ENCODE measurements at places on chromosomes 11 and 22.

- no peak for DNase-seq
Measured at GRCh38 chr22:28410050-28410816, 269.4 kb downstream of the TTC28 start.

GRCh38 chr11:134261626-134262488 is 8.5 kb downstream of the ACAD8 start:
- peak; percentile 27 for DNase-seq

DNA sequence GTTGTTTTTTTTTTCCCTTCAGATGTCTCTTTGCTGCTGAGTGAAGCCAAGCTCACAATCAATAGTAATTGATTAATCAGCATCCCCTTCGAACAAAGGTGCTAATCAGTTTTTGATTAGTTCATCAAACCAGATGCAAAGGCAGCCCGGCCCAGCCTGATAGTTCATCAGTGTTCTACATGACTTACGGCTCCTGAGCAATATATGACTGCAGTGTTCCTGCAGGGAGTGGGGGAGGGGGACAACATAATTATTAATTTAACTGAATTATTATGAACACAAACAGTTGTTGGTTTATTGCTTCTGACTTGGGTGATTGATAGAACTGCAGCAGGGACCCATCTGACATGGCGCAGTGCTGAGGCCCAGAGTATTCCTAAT is 315.3 kb downstream of the CADM1 start:
- no peak for DNase-seq

DNA sequence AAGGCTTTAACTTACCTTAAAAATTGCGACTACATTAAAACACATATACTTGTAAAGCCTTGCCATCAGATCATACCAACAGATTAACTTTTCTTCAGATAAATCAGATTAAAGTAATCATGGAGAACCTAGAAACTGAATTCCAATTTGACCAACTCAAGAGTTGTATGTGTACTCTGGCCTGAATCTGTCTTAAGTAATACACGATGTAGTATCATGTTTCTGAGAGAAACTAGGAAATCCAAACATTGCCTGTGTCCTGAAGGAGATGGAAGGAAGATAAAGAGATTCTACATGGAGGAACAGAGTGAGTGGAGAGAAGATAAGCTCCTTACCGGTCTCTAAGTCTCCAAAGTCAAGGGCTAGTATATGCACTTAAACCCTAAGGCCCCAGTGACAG is 162.1 kb downstream of the CADM1 start:
- DNase-seq = no peak

- DNase-seq = no peak
Measured at GRCh38 chr22:50571264-50572175, 6.7 kb downstream of the CPT1B start.

- DNase-seq = no peak
Measured at GRCh38 chr22:34696557-34696956, 369.4 kb upstream of the ISX start.

- no peak for DNase-seq
Measured at GRCh38 chr22:39515266-39516050, 4.9 kb upstream of the ATF4 start.

GRCh38 chr11:61635787-61636186 is 44.4 kb upstream of the DAGLA start:
- DNase-seq = no peak

DNA sequence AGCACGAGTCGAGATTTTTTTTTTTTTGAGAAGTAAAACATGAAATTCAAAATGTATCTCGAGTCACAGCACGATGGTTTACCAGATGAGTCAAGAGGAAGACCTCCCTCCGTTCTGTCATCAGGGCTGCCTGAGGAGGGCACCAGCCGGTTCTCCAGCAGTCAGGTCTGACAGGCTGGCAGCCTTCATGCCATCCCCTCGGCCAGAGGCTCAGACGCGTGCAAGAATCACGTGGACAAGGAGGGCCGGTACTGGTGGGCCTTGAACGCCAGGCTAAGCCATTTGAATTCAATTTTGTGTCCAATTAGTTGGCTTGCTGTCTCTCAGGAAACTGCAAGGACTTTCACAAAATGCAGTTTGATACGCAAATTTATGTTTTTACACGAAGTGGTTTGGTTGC is 1412.2 kb downstream of the BRD1 start:
- DNase-seq = no peak

Measured in activated T-helper 2 cell treated with anti-CD3 and anti-CD28 coated beads, Interferon-gamma antibody, Interleukin-2, Interleukin-4, amounts not matched to agents 10 μg/mL and 5 μg/mL and 100 μg/mL, durations not matched to agents 14 hours and 24 hours and 36 hours (primary cell).